ENCODE measurements at places on chromosomes 6 and 20.

DNA sequence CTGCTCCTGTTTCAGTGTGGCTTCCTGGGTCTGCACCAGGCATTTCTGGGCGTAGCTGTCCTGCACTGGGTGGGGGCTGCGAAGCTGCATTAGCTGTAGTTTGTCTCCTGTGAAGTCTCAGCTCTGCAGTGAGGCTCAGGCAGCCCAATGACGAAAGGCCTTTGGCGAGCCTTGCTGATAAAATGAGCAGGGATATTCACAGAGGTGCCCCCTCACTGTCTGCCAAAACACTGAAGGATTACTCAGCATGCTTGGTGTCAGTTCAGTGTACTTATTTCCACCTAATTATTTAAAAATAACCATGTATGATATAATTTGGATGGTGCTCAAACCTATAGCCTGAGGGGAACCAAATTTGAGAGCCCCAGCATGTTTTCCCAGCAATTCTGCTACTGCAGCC, 73.5 kb downstream of the ECT2L start:
- DNase-seq, result no peak

GRCh38 chr6:2806644-2807043, 35.0 kb downstream of the SERPINB1 start:
- DNase-seq, result no peak

DNA sequence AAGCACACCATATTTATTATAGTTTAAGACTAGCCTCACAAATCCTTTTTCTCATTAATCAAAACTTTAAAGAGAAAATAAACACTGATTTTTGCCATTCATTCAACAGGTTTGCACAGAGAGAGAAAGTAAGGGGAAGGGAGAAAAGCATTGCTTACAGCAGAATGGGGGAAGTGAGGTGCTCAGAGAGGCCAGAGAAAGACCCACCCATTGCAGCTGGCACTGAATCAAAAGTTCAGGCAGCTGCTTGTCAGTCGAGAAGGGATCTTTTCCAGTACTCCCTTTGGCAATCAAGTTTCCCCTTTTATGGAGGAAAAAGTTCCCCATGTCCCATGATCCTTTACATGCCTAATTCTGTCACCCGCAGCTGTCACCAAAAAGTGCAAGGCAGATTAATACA, 8.0 kb upstream of the CRISP2 start:
- DNase-seq, result no peak

DNA sequence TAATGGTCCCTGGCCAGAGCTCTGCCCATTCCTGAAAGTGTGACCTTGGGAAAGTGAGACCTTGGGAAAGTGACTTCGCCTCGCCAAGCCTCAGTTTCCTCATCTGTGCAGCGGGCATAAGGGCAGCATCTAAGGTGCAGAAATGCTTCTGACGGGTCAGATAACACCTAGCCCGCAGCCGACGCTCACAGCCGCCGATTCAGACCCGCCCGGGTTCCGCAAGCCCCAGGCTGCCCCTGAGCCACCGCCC, 486 bp downstream of the FKBP1A start:
- no peak for DNase-seq

DNA sequence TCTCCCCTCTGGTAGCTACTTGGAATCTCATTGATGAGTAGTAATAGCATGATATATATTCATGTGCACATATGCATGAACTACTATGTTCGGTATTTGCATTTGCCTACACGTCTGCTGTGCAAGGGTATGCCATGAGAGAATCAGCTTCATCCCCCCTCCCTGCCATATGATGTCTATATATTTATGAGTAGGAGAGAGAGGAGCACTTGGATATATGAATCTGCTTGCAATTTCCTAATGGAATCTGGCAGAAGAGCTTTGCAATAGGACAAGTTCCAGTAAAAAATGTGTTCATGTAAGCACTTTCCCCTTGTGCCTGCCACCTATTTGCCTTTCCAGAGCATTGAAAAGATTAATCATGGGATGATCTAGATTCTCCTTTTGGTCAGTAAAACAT, 76.2 kb upstream of the BACH2 start:
- DNase-seq, result no peak

- DNase-seq, result no peak
Observed at GRCh38 chr6:97085772-97086171, 161.2 kb downstream of the KLHL32 start.

- peak; percentile 94 for DNase-seq
Observed at GRCh38 chr6:163413345-163414116, 987 bp upstream of the QKI start.

GRCh38 chr20:558117-558516, 14.5 kb upstream of the CSNK2A1 start:
- DNase-seq, result no peak

- DNase-seq, result peak; percentile 37
Observed at GRCh38 chr20:25148181-25148981, 47.1 kb upstream of the ENTPD6 start.

DNA sequence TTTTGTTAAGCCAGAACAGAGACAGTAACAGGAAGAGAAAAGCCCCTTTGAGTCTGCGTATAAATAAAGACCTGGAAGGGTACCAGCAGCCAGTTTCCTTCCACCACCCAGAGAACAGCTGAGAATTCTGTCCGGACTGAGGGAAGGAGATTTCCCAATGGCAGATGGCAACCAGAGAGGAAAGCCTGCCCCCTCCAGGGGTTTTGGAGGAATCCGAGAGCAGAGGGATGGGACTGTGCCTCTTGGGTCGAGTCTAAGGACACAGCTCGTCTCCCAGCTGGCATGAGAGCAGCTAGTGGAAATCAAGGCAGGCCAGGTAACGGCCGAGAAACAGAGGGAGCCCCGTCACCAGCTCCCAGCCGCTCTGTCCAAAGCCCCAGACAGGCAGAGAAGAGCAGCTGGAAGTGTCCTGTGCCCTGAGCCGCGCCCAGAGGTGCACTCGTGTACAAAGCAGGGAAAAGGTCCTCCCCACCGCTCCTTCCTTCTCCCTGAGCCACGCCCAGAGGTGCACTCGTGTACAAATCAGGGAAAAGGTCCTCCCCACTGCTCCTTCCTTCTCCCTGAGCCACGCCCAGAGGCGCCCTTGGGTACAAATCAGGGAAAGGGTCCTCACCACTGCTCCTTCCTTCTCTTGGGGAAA, 134.0 kb upstream of the SNX9 start:
- DNase-seq, result no peak

DNA sequence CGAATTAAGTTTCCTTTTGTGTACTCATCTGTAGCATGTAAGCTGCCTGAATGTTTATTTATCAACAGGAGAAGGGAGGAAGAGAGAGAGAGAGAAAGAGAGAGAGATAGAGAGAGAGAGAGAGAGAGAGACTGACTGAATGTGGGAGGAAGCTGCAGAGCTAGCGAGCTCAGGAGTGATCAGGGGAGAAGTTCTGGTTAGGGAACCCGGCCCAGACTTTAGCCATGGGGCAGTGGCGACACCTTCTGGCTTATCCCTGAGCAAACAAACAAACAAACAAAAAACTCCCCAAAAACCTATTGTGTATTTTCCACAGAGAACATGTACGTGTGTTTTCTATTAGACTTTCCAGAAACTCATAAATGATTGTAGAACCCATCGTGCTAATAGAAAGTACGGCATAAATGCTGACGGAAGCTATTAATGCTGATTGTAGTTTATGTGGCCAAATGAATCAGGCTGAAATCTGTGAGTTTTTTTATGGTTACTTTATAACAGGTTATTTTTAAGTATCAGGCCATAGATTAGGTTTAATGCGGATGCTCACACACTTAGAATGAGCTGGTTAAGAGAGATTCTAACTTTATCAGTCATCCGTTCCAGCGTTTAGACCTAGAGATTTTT, 92.8 kb downstream of the CLIC5 start:
- DNase-seq, result peak; percentile 16

- DNase-seq, result no peak
Observed at GRCh38 chr6:52417675-52418111, 2.4 kb upstream of the EFHC1 start.

- no peak for DNase-seq
Observed at GRCh38 chr6:152166497-152166896, 359.0 kb downstream of the ESR1 start.

All from T-helper 17 cell (primary cell).